ENCODE measurements at places on chromosomes 7 and 10.
A peak's percentile ranks its signal among the peaks of the same experiment; 100 is the strongest.

- no peak for DNase-seq
Measured at GRCh38 chr10:35388197-35388596, 51.9 kb downstream of the CCNY start.

DNA sequence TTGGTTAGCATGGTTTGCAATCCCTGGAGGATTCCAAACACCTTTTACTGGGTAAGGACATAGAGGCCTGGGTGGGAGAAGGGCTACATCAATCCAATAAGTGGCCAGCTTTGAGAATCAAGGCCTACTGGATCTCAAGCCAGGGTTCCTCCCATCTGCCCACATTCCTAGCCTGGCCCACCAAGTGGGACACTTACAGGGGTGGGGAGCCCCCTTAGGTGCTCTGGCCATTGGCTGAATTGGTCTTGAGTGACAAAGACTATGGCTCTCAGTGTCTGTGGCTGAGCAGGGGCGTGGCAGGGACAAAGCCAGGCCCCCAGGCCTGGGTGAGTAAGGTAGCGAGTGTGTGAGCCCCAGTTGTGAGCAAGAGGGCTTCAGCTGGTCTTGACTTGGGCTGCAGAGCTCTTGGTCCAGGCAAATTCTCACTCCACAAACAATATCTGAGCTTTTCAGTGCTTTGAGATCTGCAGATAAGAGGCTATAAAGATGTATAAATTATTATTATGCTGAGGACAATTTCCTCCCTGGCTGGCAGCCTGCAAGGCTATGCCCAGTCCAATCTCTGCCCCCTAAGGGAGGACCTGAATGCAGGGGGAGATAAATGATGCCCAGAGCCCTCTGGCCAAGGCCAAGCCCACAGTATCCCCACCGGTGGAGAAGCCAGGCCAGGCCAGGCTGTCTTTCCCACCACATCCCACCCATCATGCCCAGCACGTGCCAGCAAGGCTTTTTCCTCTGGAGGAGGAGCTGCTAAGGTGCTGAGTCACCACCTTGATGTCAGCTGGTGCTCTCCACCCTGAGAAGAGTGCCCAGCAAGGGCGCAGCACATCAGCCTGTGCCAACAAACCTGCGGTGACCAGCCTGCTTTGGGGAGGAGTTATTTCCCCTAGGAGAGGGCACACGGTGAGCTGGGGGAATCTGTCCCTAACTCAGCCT is 80.7 kb upstream of the DUSP5 start:
- DNase-seq = no peak

DNA sequence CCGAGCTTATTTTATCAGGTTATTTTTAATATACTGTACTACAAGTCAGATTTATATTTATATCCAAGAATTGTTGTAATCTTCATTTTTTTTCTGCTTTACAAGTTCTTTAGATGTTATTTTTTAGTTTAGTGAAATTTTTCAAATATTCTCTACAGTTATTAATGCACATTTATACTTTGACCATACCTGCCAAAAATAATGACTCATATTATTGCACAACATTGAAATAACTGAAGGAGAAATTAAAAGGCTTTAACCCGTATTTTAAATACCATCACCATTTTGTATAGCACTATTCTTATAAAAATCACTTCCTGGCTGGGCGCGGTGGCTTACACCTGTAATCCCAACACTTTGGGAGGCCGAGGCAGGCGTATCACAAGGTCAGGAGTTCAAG is 278.5 kb downstream of the BICC1 start:
- DNase-seq = no peak

- DNase-seq = no peak
Measured at GRCh38 chr7:27890205-27890849, 150.4 kb downstream of the TAX1BP1 start.

DNA sequence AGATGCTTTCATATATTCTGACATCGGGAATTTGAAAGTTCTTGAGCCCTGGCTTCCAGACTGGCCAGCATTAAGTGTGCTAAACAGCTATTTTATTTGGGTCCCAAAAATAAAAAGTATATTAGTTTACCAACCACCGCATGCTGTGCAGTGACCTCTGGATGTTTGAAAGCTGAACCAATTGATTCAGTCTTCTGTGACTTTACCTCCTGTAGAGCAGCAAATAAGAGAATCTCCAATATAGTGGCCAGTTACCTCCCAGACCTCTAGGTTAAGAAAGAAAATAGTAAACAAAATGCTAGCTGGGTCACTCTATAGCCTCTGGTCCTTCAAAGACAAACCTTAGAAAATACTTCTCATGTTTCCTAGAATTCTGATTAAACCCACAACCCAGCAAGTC is 424.6 kb upstream of the NFE2L3 start:
- no peak for DNase-seq

- DNase-seq = no peak
Measured at GRCh38 chr7:87413951-87414793, 61.3 kb downstream of the ABCB4 start.

DNA sequence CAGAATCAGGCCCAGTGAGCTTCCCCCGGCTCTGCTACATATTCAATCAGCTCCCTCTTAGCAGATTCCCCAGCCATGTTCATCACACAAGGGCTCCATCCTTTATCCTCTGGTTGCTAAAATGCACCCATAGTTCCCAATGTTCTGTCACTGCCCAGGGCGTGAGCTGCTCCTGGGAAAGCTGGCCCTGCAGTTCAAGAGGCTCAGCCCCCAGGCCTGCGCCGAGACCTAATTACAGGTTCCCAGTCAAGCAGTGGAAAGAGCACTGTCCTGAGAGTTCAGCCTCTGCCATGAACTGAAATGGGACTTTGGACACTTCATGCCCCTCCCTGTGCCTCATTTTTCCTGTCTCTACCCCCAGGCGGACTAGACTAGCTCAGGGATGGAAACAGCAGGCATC is 75.6 kb downstream of the GPR26 start:
- DNase-seq = no peak

DNA sequence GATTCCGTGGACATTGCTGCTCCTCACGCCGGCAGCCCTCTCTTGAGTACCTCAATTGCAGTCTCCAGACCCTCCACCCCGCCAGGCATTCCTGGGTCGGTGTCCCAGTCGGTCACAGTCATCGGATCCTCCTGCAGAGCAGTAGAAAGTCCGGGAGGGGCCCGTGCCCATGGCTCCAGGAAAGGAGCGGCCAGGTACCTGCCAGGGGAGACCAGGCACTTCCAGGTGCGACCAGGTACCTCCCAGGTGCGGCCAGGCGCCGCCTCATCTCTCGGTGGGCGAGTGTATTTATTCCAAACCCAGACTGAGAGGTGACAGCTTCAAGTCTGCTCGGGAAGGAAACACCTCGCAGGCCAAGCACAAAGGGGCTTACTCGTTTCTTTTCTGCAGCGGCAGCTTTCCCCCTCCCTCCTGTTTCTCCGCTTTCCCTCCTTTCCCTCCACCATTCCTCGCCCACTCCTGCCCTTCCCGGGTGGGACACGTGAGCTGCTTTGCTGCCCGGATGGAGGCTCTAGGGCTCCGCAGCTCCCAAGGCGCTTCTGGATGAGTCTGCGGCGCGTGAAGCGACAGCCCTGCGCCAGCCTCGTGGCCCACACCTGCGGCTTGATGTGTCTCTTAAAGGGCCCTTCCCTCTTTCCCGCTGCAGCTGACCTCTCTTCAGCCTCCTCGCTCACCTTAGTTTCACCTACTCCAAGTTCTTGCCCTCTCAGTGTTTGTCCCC is 39.4 kb upstream of the AGK start:
- DNase-seq = peak; percentile 34

DNA sequence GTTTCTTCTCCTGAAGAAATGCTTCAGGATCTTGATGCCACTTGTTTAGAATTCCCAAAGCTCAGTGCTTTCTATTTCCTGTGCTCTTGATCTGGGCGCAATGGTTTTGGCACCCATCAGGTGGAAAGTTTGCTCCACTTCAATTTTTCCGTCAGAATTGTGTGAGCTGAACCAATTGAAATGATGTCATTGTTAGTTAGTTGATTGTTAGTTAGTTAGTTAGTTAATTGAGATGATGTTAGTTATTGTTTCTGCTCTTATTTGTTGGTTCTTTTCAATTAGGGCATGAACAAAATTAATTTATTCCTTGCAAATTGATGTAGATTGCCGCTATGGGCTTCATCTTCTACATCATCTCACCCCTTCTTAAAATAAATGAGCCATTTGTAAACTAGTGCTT is 252.6 kb downstream of the BAMBI start:
- DNase-seq = no peak

DNA sequence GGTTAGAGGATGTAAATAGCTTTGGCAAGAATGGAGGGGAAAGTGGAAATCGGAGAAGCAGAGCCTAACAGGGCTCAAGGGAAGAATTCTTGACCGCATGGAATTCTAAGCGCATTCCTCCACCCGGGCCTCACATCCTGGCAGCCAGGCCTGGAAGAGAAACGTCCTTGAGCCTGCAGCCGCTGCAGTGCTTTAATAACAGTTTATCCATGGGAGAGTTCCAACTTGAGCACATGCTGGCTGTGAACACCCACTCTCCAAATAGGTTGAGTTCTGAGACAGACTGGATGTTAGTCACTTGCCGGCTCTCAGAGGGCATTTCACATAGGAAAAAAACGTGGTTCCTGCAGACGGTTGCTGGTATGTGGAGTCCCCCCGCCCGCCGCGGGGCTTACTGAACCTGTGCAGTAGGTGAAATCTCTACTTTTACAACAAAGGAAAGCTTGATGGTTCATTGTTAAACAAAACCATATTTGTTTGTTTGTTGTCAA is 61.4 kb upstream of the STEAP1B start:
- DNase-seq = no peak

GRCh38 chr7:125450749-125451148 is 521.1 kb upstream of the POT1 start:
- no peak for DNase-seq

DNA sequence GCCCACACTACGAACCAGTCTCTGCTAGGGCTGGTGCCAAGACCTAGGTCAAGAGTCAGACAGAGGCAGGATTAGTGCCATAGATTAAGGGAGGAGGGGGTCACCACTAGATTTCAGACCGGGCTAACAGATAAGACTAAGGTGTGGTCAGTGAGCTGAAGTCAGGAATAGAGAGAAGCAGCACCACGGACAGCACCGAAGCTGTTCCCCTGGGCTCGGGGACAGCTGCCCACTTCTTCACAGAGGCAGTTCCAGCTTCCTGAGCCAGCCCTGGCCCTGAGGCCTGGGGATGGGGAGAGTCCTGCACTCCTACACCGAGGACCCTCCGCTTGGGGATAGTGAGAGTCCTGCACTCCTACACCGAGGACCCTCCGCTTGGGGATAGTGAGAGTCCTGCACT is 11.2 kb upstream of the JAKMIP3 start:
- peak; percentile 46 for DNase-seq

DNA sequence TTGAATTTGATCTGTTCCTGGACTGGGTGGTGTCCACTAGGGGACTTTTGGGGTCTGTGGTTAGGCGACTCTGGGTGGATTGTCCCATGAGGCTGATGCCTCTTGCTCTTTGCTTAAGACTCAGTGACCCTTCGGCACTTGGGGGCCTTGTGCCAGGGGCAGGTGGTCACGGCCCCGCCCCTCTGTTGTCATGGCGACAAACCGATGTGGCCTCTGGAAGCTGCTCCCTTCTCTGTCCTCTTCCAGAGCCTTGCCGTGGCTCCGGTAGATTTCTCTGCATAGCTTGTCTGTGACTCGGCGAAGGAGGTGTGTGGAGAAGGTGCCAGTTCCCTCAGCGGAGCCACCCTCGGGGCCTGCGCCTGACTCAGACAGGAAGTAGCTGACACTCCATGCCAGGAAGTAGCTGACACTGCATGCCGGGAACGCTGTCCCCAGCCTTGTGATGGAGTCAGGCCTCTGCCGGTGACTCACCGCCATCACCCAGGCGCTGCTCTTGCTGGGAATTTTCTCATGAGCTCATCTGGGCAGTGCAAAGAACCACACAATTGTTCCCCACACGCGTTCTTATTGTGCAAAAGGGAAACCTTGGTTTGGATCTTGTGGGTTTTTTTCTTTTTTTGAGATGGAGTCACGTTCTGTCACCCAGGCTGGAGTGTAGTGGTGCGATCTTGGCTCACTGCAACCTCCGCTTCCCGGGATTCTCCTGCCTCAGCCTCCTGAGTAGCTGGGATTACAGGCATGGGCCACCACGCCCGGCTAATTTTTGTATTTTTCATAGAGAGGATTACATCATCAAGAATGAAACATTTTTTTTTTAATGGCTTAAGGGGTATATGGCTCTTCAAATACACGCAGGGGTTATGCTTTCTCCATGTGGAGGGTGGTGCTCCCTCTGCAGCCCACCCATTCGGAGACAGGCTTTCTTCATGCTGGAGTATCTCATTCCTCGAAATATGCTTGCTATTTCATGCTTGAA is 72.6 kb downstream of the PFKFB3 start:
- peak; percentile 87 for DNase-seq

GRCh38 chr10:98636921-98637329 is 190.2 kb upstream of the HPS1 start:
- no peak for DNase-seq

DNA sequence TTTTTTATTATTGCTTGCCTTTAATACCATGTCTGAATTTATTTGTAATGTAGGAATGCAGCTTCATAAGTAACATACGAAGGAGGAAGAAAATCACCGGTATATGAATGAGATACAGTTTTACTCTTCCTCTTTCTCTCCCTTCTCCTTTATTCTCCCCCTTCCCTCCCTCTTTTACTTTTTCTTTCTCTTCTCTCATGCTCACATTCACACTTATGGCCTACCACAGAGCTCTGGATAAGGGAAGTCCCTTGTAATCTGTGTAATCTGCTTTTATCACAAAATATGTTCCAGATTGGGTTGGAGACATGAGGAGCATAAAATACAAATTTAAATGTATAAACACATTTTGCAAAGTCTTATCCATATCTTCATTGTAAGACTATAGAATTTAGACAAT is 59.4 kb downstream of the MDFIC start:
- DNase-seq = no peak

GRCh38 chr10:70885931-70886903 is 2.1 kb downstream of the PCBD1 start:
- DNase-seq = no peak

DNA sequence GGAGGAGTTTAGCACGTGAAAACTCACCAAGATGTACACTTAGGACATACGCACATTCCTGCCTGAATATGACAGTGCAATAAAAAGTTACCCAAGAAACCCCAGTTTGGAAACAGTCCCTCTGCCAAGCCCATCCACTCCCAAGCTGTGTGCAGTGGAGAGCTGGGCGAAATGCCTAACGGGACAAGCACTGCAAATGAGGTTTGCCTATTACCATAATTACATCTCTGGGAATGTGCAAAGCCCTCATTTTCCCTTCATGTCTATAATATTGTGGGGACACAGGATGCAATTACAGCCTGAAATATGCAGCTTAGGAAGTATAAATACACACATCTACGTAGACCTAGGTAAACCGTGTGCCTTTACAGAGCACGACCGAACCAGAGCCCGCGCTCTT is 117.5 kb downstream of the PLXNA4 start:
- DNase-seq = no peak

DNA sequence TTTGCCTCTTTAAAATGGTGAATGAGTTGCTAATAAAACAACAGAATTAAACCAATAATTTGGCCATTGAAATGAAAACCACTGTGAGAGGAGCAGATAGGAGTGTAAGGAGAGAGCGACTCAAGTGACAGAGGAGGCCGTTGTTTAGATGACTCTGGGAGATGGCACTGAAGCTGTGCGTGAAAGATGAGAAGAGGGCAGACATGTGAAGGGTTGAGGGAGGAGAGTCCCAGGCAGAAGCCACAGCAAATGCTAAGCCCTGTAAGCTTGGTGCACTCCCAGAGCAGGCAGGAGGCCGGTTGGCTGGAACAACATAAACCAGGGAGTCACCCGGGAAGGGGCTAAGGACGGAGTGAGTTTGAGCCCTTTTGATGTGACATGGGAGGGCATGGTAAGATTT is 814 bp upstream of the OPALIN start:
- no peak for DNase-seq

Measured in stomach (tissue), 19 donors.